EH (cell line): ENCODE measurements at places on chromosomes 12 and 14.
A peak's percentile ranks its signal among the peaks of the same experiment; 100 is the strongest.

GRCh38 chr12:121673013-121673511, 3.6 kb upstream of the MORN3 start:
- DNase-seq = peak; percentile 14

DNA sequence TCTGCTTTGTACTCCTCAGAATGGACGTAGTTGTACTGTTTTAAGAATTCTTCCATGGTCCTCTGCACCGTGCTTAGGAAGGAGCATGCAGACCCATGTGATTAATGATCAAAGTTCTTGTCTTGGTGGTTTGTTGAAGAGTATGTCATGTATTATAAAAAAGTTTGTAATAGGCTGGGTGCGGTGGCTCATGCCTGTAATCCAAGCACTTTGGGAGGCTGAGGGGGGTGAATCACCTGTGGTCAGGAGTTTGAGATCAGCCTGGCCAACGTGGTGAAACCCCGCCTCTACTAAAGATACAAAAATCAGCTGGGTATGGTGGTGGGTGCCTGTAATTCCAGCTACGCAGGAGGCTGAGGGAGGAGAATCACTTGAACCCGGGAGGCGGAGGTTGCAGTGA, 61.8 kb upstream of the RTL1 start:
- DNase-seq = no peak

- no peak for DNase-seq
These were observed 77.0 kb downstream of the CATSPERB start for GRCh38 chr14:91654836-91655235.

- no peak for DNase-seq
These were observed 76.3 kb upstream of the RIN3 start for GRCh38 chr14:92437309-92437708.

DNA sequence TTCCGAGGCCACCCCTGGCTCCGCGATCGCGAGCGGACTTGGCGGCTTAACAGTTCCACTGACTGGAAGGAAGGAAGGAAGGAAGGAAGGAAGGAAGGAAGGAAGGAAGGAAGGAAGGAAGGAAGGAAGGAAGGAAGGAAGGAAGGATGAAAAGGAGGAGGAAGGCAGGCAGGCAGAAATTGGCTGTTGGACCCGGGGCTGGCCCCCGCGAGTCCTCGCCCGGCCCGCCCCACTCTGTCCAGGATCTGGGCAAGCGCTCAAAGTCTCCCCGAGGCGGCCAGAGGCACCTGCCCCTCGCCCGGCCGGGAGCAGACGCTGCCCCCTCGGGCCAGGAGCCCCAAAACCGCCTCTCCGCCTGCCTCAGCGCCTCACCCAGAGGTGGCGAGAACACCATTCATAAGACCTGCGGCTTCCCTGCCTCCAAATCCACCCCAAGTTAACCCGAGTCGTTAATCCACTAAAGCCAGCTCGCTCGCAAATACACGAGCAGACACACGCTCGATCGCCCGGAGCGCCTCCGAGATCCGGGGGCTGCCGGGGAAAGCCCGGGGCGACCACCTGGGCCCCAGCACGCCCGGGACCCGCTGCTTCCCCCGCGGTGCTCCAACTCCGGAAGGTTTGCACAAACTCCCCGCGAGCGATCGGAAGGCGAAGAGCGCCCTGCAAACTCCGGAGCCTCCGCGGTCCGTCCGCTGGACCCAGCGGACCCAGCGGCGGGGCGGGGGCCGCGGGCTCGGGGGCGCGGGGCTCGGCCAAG, 844 bp downstream of the DPF3 start:
- peak; percentile 42 for DNase-seq

DNA sequence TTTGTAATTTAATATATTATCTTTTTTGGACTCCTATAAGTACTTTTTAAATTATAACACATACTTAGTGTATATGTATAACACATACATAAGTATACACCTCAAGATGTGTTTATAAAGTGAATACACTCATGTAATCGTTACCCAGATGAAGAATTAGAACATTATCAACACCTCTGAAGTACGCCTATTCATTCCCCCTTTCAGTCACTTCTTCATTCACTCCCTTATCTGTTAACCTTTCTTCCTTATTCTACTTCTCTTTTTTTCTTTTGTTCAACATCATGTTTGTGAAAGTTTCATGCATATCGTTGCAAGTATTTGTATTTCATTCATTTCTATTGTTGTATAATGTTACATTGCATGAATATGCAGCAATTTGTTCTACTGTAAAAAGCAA, 98.5 kb downstream of the ARID2 start:
- DNase-seq = no peak

DNA sequence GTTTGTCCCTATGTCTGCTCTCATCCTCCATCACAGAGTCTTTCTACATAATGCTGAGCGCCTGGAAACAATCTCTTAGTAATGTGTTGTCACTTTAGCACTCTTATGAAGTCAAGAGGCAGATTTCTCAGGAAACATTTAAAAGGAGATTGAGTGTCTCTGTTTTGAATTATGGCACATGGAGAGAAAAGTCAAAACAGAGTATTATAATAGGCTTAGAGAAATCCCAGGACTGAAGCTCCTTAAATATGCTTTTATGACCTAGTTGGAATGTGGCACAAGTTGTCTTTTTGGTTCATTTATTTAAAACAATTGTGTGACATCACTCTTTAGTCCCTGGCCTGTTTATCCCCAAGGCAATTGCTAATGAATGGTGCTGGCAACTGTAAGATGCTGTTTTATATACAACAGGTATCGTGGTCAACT, 117.8 kb upstream of the HIF1A start:
- peak; percentile 80 for DNase-seq

- DNase-seq = no peak
These were observed 60.0 kb downstream of the PPFIBP1 start for GRCh38 chr12:27583981-27584380.

DNA sequence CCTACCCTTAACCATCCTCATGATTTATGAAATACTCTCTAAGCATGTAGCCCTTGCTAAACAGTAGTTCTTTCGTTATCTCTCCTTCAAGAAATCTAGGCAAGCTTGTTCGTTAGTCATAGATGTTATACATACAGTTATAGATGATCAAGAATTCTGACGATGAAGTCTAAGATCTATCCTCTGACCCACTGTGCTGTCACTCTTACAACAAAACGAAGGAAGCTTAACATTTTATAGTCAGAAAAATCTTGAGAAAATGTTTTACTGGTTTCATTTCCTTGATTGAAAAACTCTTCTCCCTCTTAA, 68.9 kb downstream of the SPPL3 start:
- DNase-seq = no peak

GRCh38 chr12:102008615-102009126, 53.1 kb downstream of the WASHC3 start:
- DNase-seq = no peak
